Stimulated activated CD4-positive, alpha-beta T cell treated with anti-CD3 and anti-CD28 coated beads, TNF-alpha, amount 100 ng/mL, for 1 hour (primary cell): ENCODE measurements at places on chromosomes 2 and 18.

DNA sequence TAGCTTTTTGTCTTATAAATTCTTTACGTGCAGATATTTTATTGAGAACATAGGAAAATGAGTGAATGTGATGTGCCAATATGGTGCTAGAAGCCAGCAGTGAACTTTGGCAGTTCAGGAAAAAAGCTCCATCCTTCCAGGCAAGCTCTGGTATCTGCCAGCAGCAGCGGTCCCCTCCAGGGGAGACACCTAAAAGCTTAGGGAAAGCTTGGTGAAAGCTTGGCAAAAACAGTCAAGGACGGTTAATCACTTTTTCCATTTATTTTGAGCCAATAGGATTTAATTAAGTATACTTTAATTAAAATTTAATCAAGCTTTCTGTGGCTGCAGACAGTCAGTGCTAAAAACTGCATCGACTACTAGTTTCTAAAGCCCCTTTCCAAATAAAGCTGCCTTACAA is 60.4 kb downstream of the PID1 start:
- no peak for DNase-seq

GRCh38 chr2:86566158-86566820 is 3.0 kb upstream of the CHMP3 start:
- no peak for DNase-seq

DNA sequence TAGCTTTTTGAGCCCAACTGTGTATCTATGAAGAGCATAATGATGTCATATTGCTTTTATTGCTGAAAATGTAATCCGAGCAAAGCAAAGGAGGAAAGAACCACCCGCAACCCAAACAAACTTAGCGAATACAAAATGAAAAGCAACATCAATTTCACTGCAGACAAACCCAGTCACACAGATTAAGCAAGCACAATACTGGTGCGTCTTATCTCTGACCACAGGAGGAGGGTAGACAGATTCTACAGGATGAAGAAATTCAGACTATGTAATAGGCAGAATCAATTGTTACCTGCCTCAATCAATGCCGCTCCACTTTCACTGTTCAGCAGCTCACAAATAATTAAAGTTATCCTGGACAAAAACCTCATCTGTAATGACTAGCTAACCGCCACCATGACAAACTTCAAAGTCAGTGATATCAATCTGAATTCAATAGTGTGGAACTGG is 115.5 kb upstream of the SP3 start:
- no peak for DNase-seq

GRCh38 chr18:63339920-63340484 is 20.4 kb upstream of the BCL2 start:
- DNase-seq = no peak

DNA sequence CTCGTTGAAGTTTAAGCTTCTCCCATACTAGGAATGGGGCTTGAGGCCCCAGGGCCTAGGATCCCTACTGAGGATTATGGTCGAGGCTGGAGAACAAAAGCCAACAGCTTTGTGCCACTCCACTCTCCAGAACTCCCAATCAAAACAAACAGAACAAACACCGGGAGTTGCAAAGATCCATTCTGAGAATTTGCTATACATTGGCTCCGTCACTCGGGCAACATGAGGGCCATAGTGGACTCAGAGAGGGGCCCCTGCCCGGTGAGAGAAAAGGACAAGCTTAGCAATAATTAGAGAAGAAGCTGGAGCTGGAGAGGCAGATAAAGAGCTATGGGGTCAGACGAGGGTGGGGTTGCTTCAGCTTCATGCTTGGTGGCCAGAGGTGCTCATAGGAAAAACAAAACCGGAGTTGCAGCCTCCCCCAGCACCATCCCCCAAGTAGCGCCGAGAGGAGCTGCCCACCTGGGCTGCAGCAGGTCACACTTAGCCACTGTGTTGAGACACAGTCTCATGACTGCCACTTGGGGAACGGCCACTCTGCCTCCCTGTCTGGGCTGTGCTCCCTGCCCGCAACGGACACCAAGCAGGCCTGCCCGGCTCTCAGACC is 142.3 kb upstream of the HAAO start:
- DNase-seq = no peak

- no peak for DNase-seq
Observed at GRCh38 chr18:63264871-63265270, 54.7 kb downstream of the BCL2 start.

DNA sequence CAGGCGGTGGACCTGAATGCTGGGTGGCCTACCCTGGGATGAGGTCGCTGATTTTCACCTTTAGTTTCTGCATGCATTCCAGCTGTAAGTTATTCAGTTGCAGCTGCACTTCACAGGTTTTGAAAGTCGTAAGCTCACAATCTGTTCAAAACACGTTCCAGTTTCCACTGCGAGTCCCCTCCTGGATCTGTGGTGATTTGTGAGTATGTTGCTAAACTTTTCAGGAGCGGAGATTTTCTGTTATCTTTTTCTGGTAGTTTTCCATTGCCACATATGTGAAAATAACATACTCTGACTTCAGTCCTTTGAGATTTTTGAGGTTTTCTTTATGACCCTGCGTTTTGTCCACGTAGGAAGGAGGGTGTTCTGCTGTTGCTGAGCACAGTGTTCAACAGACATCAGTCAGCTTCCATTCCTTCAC is 102.1 kb downstream of the SNTG2 start:
- no peak for DNase-seq
